ENCODE measurements at places on chromosomes 5 and 9.

GRCh38 chr5:7851240-7851592 is 283 bp upstream of the CFAP90 start:
- peak overlapping the region; percentile 86 for H3K4me3 ChIP-seq
- no peaks in the 10 kb centered on the region for H3K36me3 ChIP-seq
- no peaks in the 10 kb centered on the region for H3K4me1 ChIP-seq
- H3K27ac ChIP-seq, result peak overlapping the region; percentile 82
- no peak for DNase-seq

DNA sequence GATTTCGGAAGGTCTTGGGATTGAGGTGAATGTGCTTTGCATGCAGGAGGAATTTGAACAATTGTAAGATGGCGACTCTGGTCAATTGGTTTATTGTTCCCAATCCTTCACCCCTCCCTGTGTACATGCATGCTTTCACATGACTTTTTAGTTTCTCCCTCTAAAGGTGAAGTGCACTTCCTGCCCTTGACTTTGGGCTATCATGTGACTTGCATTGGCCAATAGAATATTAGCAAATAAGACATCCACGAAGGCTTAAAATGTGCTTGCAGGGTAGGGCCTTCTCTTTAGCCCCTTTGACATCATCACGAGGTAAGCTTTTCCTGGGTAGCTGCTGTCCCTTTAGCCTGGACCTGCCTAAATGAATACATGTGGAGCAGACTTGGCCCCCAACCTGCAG is 8.1 kb upstream of the ZBTB43 start:
- H3K4me3 ChIP-seq, result no peak overlapping the region
- peaks cover 3% of the 10 kb centered on the region for H3K27me3 ChIP-seq
- DNase-seq, result no peak
- H3K36me3 ChIP-seq, result no peaks in the 10 kb centered on the region

- H3K27ac ChIP-seq, result no peak overlapping the region
- H3K4me3 ChIP-seq, result no peak overlapping the region
- no peaks in the 10 kb centered on the region for H3K4me1 ChIP-seq
- H3K36me3 ChIP-seq, result no peaks in the 10 kb centered on the region
Observed at GRCh38 chr5:6859023-6859422, 145.8 kb downstream of the TENT4A start.

DNA sequence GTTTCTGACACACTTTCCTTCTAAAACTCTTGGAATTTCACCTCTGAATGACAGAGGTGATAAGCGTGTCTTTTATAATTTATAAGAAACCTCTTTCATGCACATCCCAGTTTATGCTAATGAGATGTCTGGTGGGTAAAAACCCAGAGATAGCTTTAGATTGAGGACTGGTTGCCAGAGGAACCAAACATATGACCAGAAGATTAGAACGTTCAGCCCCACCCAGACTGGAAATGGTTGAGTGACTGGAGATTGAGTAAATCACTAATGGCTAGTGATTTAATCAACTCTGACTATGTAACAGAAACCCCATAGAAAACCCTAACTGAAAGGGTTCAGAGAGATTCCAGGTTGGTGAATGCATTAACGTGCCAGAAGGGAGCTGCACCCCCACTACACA is 69.2 kb downstream of the CDH18 start:
- H3K36me3 ChIP-seq, result no peaks in the 10 kb centered on the region
- no peaks in the 10 kb centered on the region for H3K4me1 ChIP-seq
- no peak overlapping the region for H3K27ac ChIP-seq
- H3K4me3 ChIP-seq, result no peak overlapping the region
- H3K27me3 ChIP-seq, result no peaks in the 10 kb centered on the region

DNA sequence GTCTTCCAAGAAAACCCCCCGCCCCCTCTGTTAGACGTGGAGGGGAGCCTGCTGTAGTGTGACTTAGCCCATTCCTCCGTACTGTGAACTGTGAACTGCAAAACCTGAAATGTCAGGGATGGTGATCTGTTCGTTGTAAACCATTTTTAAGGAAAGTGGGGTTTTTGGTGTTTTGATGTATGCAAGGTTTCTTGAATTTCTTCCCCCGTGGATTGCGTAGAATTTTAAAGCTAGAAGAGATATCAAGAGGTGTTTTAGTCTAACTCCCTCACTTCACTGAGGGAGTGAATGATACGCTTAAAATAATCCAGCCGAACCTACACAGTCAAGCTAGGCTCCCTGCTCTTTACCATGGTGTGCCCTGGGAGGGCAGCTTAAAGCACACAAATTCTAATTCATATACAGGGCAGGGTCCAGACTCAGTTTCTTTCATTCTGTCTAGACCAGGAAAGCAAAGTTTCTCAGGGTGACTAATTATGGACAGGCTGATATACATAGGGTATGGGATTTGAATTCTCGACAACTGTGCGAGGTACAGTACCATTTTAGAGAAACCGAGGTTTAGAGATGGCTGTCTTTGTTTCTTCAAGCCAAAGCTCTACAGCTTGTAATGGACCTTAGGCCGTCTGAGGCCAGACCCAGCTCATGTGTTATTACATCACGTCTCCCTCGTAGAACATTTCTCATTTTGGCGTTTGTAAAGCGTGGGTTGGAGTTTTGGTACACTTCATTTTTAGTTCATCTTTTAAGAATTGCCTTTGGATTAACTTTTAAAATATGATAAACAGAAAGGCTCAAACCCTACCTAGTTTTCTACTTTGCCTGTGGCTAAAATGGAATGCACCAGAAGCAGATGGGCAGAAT is 2.7 kb downstream of the PTGER4 start:
- no peak overlapping the region for H3K27ac ChIP-seq
- peak overlapping the region; percentile 85 for H3K4me3 ChIP-seq
- peaks cover 20% of the 10 kb centered on the region for H3K27me3 ChIP-seq
- peaks cover 22% of the 10 kb centered on the region for H3K4me1 ChIP-seq
- no peaks in the 10 kb centered on the region for H3K36me3 ChIP-seq

DNA sequence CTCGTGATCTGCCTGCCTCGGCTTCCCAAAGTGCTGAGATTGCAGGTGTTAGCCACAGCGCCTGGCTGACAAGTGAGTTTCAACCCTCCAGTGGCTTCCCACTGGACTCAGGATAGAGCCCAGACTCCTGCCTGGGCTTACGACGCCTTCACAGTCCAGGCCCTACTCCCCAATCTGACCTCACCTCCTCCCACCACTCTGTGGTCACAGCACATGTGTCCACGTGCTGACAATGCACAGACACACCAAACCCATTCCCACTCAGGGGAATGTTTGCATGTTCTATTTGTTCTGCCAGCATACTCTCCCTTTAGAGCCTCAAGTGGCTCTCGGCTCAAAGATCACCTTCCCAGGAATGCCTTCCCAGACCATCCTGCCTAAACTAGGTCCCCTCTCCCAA is 31.1 kb upstream of the TRIM14 start:
- H3K4me3 ChIP-seq, result no peak overlapping the region
- no peak for DNase-seq
- H3K27me3 ChIP-seq, result peaks cover 2% of the 10 kb centered on the region
- H3K27ac ChIP-seq, result no peak overlapping the region
- H3K4me1 ChIP-seq, result peaks cover 5% of the 10 kb centered on the region

DNA sequence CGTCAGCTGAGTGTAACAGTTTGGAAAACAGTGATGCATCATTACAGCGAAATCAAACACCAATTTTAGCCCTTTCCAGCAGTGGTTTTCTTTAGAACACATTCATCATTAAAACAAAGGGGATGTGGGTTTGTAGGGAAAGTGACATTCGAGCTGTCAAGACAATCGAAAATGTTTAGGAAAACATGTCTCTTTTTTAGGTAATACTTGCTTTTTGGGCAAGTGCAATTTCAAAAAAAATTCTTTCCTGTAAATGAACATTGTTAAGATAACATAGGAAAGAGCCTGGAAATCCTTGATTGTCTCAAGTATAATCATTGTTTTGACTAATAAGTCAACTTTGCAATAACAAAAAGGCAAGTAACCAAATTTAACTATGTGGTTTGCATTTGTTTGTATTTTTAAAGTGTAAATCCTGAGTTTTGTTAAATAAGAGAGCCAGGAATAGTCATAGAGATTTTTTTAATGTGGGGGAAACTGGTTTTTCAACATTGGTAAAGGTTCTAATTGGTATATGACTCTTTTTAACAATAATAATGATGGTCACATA is 182.5 kb downstream of the TTLL11 start:
- no peaks in the 10 kb centered on the region for H3K36me3 ChIP-seq
- peaks cover 2% of the 10 kb centered on the region for H3K4me1 ChIP-seq
- no peak overlapping the region for H3K4me3 ChIP-seq
- no peak overlapping the region for H3K27ac ChIP-seq
- DNase-seq, result no peak

- H3K27ac ChIP-seq, result no peak overlapping the region
- no peaks in the 10 kb centered on the region for H3K27me3 ChIP-seq
- H3K36me3 ChIP-seq, result no peaks in the 10 kb centered on the region
- DNase-seq, result no peak
- no peak overlapping the region for H3K4me3 ChIP-seq
Observed at GRCh38 chr9:3138231-3139229, 294.6 kb upstream of the PUM3 start.

GRCh38 chr5:107772418-107773310 is 101.9 kb upstream of the EFNA5 start:
- no peak overlapping the region for H3K4me3 ChIP-seq
- no peak for DNase-seq
- H3K27ac ChIP-seq, result no peak overlapping the region
- no peaks in the 10 kb centered on the region for H3K36me3 ChIP-seq
- H3K4me1 ChIP-seq, result peaks cover 7% of the 10 kb centered on the region
- peaks cover 5% of the 10 kb centered on the region for H3K27me3 ChIP-seq

DNA sequence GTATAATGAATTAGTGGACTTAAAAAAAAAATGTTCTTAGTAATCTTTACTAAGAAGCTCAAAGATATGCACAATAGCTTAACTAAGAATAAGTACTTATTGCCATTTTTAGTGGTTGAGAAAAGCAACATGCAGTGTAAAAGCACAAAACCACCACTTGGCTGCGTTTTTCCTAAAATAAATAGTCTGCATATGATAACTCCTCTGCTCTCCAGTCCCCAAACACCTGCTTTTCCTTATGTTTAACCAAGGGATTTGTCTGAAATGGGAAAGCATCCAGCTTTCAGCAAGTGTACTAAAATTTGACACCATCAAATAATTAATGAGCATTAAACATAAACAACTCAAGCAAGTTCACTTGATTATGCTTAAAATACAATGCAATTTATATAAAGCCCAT is 41.4 kb downstream of the PSIP1 start:
- H3K4me1 ChIP-seq, result no peaks in the 10 kb centered on the region
- no peak overlapping the region for H3K27ac ChIP-seq
- no peak overlapping the region for H3K4me3 ChIP-seq
- no peak for DNase-seq
- H3K27me3 ChIP-seq, result no peaks in the 10 kb centered on the region

GRCh38 chr5:56729488-56729887 is 85.9 kb upstream of the MAP3K1 start:
- no peak overlapping the region for H3K27ac ChIP-seq
- H3K4me1 ChIP-seq, result peaks cover 5% of the 10 kb centered on the region
- H3K27me3 ChIP-seq, result peaks cover 1% of the 10 kb centered on the region
- no peaks in the 10 kb centered on the region for H3K36me3 ChIP-seq
- no peak for DNase-seq
- no peak overlapping the region for H3K4me3 ChIP-seq

- no peak overlapping the region for H3K27ac ChIP-seq
- H3K4me1 ChIP-seq, result no peaks in the 10 kb centered on the region
- no peak for DNase-seq
- H3K36me3 ChIP-seq, result no peaks in the 10 kb centered on the region
- H3K27me3 ChIP-seq, result no peaks in the 10 kb centered on the region
- no peak overlapping the region for H3K4me3 ChIP-seq
Observed at GRCh38 chr5:50710838-50711237, 44.4 kb downstream of the PARP8 start.

DNA sequence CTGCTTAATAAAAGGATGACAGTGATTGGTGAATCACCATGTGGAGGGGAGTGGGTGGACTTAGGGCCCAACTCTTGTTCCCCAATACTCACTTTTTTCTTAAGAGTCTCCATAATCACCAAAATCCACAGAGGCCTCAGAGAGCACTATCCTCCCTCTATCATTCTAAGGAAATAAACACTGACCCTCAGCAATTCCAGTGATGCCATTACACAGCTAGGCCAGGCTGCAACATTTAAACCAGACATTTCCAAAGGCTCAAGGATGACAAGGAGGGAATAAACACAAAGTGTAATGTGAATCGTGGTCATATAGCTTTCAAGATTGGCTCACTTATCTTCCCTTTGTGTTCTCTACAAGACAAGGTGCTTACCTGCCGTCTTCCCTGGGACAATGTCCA is 2.4 kb upstream of the ARSI start:
- H3K4me1 ChIP-seq, result peaks cover 17% of the 10 kb centered on the region
- no peaks in the 10 kb centered on the region for H3K36me3 ChIP-seq
- no peak for DNase-seq
- H3K4me3 ChIP-seq, result no peak overlapping the region
- H3K27me3 ChIP-seq, result peaks cover 4% of the 10 kb centered on the region

DNA sequence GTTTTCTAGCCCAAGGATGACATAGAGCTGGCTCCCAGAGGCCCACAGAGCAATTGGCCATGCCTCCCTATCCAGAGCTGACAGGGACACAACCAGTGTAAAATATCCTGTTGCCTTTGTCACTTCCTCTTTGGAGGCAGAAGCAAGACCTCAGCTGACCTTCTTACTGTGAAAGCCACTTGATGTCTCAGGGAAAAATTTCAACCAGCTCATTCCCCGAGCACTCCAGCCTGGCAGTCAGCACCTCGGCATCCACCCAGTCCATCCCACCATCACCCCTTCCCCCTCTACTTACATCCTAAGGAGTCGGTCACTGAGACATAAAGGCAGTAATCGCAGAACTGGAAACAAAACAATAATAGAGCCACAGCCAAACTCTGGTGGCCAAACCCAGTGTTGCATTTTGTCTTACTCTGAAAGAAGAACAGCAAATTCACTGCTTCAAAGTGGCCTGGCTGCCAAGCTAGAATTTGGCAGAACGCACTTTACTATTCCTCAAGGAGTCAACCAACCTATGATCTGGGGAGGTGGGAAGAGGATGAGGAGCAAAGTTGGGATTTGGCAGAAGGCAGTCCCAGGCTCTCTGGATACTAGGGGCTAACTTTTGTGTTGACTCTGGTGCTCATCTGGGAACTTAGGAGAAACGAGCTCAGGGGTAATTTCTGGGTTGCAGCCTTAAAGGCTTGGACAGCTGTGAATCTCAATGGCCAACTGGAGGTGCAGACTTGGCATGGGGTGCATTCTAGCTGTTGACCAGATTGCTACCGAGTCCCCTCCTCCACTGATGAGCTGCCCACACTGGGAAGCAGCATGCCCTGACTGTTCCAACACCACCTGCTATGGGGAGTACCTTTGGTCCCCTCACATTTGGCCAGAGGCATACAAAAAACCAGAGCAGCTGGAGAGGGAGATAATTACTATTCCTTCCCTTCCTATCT is 13.6 kb downstream of the NIPAL4 start:
- no peak overlapping the region for H3K27ac ChIP-seq
- peaks cover 2% of the 10 kb centered on the region for H3K27me3 ChIP-seq
- peaks cover 49% of the 10 kb centered on the region for H3K36me3 ChIP-seq

Measured in endothelial cell (in vitro differentiated cells).